ENCODE measurements at places on chromosomes 1 and 21.
A peak's percentile ranks its signal among the peaks of the same experiment; 100 is the strongest.

- no peak for DNase-seq
Measured at GRCh38 chr1:214027498-214027897, 39.7 kb downstream of the PROX1 start.

- no peak for DNase-seq
Measured at GRCh38 chr1:175629318-175629694, 114.1 kb downstream of the TNR start.

- DNase-seq: peak; percentile 53
Measured at GRCh38 chr1:41783189-41783639, 135.5 kb downstream of the HIVEP3 start.

GRCh38 chr1:81799939-81800694, 617 bp upstream of the ADGRL2 start:
- DNase-seq: no peak

- DNase-seq: no peak
Measured at GRCh38 chr1:76680651-76681050, 186.6 kb upstream of the ST6GALNAC5 start.

GRCh38 chr21:15406791-15407190, 323.0 kb upstream of the USP25 start:
- no peak for DNase-seq

- no peak for DNase-seq
Measured at GRCh38 chr1:207430602-207431001, 23.5 kb upstream of the CR2 start.

GRCh38 chr1:110161849-110162248, 11.6 kb downstream of the SLC6A17 start:
- DNase-seq: no peak

DNA sequence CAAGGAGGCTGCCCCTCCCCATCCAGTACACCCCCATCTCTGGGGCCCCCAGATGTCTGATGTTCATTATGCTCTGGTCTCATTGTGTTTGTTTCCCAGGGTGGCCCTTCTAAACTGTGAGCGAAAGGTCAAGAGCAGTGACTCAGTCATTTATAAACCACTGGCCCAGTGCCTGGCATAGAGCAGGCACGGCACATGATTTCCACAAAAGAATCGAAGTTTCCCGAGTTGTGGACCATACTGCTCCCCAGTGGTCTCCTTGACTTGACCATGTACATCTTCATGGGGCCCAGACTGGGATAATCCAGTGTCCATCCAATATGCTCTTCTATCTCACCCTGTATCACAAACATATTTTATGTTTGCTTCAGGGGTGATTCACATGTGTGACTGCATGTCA, 153.3 kb downstream of the NR5A2 start:
- no peak for DNase-seq
